A172 (cell line): ENCODE measurements at places on chromosomes 1 and 21. TPM values are rescaled to one million over a fixed set of nuclear protein-coding genes. Genes with fewer than 3 reads are reported as not detected.

DNA sequence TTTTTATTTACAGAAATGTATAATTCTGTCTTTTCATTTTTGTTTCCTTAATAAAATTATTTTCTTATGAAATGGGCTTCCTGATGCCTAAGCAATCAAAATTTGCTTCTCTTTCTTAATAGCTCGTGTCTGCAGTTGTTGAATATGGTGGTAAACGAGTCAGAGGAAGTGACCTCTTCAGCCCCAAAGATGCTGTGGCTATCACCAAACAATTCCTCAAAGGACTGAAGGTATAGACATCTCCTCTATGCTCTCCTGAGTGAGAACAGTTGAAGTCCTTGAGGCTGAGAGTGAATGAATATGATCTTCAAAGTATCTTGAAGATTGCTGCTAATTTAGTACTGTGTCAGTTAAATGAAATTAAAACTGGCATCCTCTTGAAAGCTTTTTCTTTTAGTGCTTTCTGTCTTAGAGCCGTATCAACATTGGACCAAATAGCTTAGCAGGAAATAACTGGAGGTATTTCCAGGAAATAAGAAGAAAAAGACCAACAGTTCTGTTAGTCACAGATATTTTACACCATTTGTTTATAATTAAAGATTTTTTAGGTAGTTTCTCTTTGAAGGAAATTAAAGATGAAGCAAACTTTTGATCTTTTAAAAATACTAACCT is 24.7 kb downstream of the VPS45 start:
- DNase-seq, result no peak

GRCh38 chr1:53292690-53293089 is 35.2 kb downstream of the LRP8 start:
- no peak for DNase-seq

- no peak for DNase-seq
Measured at GRCh38 chr1:73673971-73674370, 524.0 kb downstream of the LRRIQ3 start.

GRCh38 chr21:28771790-28772501 is 220.7 kb downstream of the LTN1 start:
- DNase-seq, result peak; percentile 6

- DNase-seq, result no peak
Measured at GRCh38 chr1:212669102-212669501, 30.5 kb downstream of the BATF3 start.

DNA sequence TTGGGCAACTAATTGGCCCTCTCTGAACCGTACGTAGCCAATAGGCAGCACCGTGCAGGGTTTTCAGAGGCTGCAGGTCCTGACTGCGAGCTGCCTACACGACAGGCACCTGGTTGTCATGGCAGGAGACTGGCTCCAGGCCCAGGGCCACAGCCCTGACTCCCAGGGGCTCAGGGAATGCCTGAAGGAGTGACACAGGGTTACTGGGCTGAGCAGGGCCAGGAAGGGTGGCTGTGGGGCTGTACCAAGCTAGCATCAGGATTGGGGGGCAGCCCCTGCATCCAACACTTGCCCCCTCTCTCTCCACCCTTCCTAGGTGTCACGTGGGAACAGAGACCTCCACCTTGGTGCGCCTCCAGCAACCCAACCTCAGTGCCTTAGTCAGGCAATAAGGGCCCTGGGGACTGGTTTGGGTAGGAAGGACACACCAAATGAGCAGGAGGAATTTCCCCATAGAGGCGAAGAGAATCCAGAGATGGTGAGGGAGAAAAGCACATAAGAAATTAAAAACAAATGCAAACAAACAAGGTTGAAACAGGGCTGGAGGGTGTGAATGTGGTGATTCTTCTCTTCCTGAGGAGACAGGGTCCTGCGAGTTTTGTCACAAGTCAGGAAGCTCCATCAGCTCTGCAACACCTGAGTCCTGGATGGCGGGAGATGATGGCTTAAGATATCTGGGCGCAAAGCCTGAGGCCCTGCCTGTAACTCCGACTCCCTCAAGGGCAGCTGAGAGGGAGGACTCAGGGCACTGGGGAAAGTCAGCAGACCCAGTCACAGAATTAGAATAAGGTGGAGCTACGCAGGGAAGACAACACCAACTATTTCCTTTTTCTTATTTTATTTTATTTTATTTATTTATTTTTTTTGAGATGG is 19.7 kb upstream of the RNU1-4 start:
- no peak for DNase-seq

- DNase-seq, result no peak
Measured at GRCh38 chr1:50109647-50110075, 941 bp downstream of the ELAVL4 start.

- DNase-seq, result peak; percentile 66
Measured at GRCh38 chr1:224106568-224107281, 7.2 kb upstream of the FBXO28 start.

DNA sequence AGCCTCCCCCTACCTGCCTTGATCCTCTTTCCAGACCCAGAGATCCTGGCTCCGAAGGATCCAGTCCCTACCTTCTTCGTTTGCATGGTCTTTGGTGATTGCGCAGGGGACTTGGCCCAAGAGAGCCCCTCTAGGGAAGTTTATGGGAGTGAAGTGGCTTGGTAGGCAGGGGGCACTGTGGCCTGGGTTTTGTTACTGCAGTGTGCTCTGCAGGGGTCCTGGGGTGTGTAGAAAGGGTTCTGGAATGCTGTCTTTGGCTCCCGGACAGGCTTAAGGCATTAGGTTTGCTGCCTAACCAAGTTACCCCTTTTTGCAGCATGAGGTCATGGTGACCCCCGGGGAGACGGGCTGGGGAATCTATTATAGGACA is 3.8 kb downstream of the ATP8B2 start:
- DNase-seq, result no peak

DNA sequence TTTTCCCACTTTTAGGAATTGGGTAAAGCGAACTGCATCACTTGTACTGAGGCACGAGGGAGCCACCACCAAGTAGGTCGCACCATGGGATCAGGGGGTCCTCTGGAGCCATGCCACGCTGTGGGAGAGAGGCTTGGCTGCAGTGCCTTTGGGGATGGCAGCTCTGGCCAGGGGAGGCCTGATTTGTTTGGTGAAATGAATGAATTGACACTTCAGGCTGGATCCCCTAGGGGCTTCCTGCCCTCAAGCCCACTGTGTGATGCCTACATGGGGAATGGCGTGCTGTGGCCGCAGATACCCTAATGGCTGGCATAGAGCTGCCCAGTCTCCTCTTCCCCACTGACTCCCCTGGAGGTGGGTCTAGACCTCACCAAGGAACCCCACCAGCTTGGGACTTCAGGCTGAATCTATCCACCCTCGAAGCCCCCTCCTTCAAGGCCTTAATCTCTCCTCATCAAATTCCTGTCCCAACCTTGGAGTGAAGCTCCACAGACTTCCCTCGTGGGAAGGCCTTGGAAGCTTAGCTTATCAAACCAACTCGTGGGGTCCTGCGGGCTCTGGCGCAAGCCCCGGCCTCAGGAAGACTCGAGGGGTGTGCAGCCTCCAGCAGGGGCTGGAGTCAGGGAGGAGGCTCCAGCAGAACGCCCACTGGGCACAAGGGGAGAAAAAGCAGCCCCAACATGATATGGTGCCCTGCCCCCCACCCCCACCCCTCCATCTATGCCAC is 64.6 kb downstream of the VWA5B1 start:
- no peak for DNase-seq

- no peak for DNase-seq
Measured at GRCh38 chr1:227733309-227733705, 1.8 kb downstream of the JMJD4 start.

DNA sequence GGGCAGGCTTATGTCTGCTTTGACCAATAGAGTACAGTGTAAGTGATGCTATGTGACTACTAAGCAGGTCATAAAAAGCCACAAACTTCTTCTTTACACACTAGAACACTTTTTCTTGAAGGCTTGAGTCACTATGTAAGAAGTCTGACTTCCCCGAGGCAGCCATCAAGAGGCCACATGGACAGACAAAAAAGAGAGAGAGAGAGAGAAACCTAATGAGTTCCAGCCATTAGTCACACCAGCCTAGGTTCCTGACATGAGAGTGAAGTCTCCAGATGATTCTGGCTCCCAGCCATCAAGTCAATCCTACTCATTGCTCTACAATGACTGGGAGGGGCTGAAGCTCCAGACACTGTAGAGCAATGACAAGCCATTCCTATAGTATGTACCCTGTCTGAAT is 101.4 kb downstream of the LHX9 start:
- DNase-seq, result peak; percentile 87

- no peak for DNase-seq
Measured at GRCh38 chr1:214440219-214440965, 111.0 kb downstream of the PTPN14 start.

GRCh38 chr1:76868154-76868882 is 1.0 kb downstream of the ST6GALNAC5 start:
- no peak for DNase-seq

- no peak for DNase-seq
Measured at GRCh38 chr1:18010408-18010807, 97.2 kb upstream of the IGSF21 start.

GRCh38 chr1:178768423-178768822 is 43.4 kb downstream of the RALGPS2 start:
- DNase-seq, result peak; percentile 21

- no peak for DNase-seq
Measured at GRCh38 chr1:15022048-15022447, 131.5 kb upstream of the TMEM51 start.

GRCh38 chr1:41670217-41670957 is 185.9 kb upstream of the EDN2 start:
- peak; percentile 74 for DNase-seq

GRCh38 chr1:66088787-66089186 is 296.1 kb downstream of the PDE4B start:
- no peak for DNase-seq

DNA sequence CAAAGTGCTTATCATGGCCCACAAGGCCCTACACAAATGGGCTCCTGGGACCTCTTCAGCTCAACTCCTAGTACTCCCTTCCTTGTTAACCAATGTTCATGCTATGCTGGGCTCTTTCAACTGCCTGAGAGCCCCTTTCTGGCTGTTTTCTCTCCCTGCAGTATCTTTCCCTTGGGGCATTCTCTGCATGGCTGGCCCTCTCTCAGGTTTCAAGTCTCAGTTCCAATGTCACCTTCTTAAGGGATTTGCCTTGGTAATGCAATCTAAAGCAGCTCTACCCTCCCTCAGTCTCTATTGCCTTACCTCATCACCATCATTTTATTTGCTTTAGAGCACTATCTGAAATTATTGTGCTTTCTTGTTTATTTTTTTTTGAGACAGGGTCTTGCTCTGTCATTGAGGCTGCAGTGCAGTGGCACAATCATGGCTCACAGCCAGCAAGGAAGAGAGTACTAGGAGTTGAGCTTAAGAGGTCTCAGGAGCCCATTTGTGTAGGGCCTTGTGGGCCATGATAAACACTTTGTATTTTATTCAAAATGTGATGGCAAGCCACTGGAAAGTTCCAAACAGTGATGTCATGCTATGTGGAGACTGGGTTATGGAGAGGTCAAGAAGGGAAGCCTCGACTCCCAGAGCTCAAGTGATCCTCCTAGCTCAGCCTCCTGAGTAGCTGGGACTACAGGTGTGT is 63.4 kb upstream of the SRSF10 start:
- DNase-seq, result no peak

- DNase-seq, result no peak
Measured at GRCh38 chr1:209222826-209223225, 360.7 kb upstream of the CAMK1G start.

DNA sequence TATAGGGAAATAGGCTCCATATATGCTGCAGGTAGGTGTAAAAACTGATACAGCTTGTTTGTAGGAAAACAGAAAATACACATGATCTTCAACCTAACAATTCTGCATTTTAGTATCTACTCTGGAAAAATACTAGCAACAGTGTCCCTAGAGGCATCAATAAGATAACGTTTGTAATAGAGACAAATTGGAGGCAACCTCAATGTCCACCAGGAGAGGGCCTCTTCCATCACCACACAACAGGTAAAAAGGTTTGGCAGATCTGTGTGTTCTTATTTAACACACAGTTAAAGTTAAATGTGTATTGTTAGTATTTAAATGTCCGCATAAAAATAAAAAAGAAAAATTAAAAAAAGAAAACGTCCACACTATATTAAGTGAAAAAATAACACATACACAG is 5.4 kb downstream of the EIF2D start:
- DNase-seq, result peak; percentile 46

DNA sequence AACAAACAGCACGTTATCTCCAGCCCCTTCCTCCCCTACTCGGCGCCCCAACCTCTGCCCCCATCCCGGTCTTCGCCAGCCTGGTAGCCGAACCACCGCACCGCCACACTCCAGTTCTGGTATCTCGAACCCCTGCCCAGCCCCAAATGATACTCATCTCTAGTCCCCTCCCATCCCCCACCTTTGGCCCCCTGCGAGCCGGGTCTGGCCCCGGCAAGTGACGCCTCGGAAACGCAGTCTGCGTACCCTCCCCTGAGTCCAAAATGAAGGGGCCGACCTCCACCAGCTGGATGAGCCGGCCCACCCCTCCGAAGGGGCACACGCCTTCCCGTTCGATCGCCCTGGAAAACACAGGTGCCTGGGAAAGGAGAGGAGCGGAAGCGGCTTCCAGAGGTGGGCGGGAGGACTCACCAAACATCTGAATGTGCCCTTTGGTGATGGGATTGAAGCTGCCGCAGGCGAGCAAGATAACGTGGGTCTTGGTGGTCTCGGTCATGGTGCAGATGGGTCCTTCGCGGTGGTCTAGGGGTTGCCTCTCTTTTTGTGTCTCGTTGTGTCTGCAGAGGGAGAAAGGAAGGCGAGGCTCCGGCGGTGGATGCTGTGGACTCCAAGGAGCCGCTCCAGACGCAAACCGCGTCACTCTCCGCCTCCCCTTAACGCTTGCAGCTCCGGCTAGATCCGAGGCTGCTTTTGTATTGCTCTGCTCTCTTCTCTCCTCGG is at the start of gene NMNAT2:
NMNAT2 (minus strand) TSS at position 609 of the 720 bp plus-strand sequence; CDS start at position 496, 113 bp downstream.
- DNase-seq, result peak; percentile 29

GRCh38 chr1:244205171-244205570 is 154.1 kb downstream of the ZBTB18 start:
- no peak for DNase-seq

DNA sequence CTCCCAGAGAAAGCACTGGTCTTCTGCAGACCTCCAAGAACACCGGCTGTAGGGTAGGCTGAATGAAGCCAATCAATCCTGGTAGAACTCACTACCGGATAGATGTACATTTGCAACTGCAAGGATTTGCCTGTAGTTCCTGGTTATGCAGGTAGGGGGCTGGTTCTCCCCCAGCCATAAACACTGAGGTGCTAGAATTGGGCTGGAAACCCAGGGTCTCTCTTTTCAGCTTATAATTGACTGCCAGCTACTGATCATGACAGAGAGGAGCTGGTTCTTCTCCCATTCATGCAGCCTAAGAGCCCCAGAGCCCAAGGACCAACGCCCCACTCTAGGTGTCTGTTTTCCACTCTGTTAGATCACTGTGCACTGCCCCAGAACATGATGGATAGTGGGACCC is 21.5 kb upstream of the MTARC2 start:
- DNase-seq, result no peak

- DNase-seq, result no peak
Measured at GRCh38 chr1:80248886-80249285, 1242.4 kb upstream of the ADGRL4 start.

- no peak for DNase-seq
Measured at GRCh38 chr1:218426343-218426657, 81.2 kb downstream of the TGFB2 start.

GRCh38 chr21:46421756-46422555 is 36.7 kb upstream of the DIP2A start:
- no peak for DNase-seq

GRCh38 chr1:109807822-109808680 is 44.3 kb upstream of the EPS8L3 start:
- peak; percentile 83 for DNase-seq

The FCMR gene
- total RNA-seq, result 3.6 and 4.0 TPM in 2 replicates

The ADAMTS4 gene
- total RNA-seq, result not detected in 2 replicates

The CFAP74 gene
- total RNA-seq, result not detected in 2 replicates

The HSPG2 gene
- total RNA-seq, result 17.9 and 18.3 TPM in 2 replicates

The OR2L2 gene
- not detected in 2 replicates for total RNA-seq

The ZBED6 gene
- 7.1 and 11.9 TPM in 2 replicates for total RNA-seq

The NBPF3 gene
- 5.4 and 5.6 TPM in 2 replicates for total RNA-seq

The GRIK3 gene
- not detected in 2 replicates for total RNA-seq

The HMGB4 gene
- not detected in 2 replicates for total RNA-seq

The SPRR3 gene
- total RNA-seq, result not detected in 2 replicates
